Breast epithelium (tissue), 4 donors: ENCODE measurements at places on chromosomes 13 and 19. TPM values are rescaled to one million over a fixed set of nuclear protein-coding genes. Genes with fewer than 3 reads are reported as not detected.

Gene ERCC1
- total RNA-seq = 89.9 TPM

Gene POMP
- 65.5 TPM for total RNA-seq

Gene ANKRD24
- 3.2 TPM for total RNA-seq

Gene VSTM1
- total RNA-seq = not detected

Gene NXNL1
- total RNA-seq = not detected
